ENCODE measurements at places on chromosomes 3 and 15.
A peak's percentile ranks its signal among the peaks of the same experiment; 100 is the strongest.

GRCh38 chr15:77622934-77623754, 9.6 kb downstream of the LINGO1 start:
- no peak for DNase-seq

- no peak for DNase-seq
These were observed 1.1 kb upstream of the SS18L2 start for GRCh38 chr3:42589382-42590109.

GRCh38 chr3:197407526-197407925, 109.1 kb upstream of the DLG1 start:
- DNase-seq: no peak

GRCh38 chr3:97958796-97959195, 13.4 kb downstream of the RIOX2 start:
- peak; percentile 32 for DNase-seq

GRCh38 chr3:30672287-30672735, 65.9 kb downstream of the TGFBR2 start:
- DNase-seq: no peak

- no peak for DNase-seq
These were observed 129.0 kb downstream of the BBX start for GRCh38 chr3:107651782-107652181.
